ENCODE measurements at places on chromosomes 4 and X. TPM values are rescaled to one million over a fixed set of nuclear protein-coding genes. Genes with fewer than 3 reads are reported as not detected.
A peak's percentile ranks its signal among the peaks of the same experiment; 100 is the strongest.

DNA sequence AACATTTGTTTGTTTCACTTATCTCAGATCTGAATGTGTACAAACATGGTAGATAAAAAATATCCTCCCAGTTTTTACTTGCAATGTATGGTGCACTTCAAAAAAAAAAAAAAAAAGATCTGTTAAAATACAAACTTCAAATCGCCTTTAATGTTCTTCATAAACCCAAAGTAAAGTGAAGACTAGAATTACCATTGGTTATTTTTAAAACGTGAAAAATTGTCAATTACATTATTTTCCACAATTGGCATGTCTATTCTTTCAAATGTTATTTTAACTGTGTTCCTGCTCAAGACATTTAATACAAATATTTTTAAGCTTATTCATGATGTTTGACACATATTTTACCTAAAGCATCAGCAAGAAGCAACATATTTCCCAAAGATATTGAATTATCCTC is 5.0 kb downstream of the NKX6-1 start:
- no peak for DNase-seq

DNA sequence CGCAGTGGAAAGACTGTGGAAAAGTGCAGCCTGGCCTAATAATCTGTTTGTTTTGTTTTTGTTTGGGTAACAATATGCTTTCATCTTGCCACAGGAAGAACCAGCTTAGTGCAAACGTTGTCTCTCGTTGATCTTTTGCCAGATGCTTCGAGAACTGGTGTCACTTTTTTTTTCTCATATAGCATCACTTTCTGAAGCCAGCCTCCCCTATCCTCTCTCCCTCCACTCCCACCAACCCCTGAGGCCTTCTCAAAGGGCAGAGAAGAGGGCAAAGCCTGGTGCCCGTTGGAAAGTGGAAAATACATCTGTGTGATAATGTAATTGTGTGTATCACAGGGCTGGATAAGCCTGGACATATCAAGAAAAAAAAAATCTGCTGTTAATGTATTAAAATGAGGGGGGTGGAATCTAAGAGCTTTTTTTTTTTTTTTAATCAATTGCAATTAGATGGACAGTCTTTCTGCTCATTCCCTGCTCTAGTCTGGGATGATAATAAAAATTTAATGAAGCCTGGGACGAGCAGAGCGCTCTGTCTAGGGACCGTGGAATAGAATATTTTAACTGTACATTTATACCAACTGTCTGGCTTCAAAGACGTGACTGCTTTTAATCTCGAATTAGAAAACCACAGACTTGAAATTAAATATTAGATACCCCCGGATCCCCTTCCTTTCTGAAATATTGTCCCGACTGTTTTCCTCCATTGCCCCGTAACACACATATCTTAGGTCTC is 8.1 kb downstream of the POU4F2 start:
- no peak for DNase-seq

DNA sequence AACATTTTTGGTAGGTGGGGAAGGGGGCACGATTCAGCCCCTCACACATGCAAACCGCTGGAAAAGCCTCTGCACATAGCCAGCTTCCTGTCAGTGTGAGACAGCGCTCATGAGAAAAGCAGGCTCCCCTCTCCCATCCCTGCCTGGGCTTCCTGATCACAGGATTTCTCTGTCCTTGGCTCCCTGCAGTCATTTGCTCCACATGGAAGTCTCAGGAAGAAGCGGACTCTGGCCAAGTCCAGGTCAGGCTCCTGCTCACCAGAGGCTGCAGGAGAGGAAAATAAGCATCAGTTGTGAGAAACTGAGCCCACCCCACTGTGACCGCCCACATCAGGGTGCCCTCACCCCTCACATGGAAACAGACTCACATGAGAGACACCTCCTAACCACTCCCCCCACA is 664.3 kb upstream of the TENM3 start:
- no peak for DNase-seq

GRCh38 chr4:88054901-88055300 is 47.5 kb downstream of the PKD2 start:
- DNase-seq = peak; percentile 65

- DNase-seq = peak; percentile 69
Observed at GRCh38 chrX:45505214-45505613, 304.5 kb upstream of the DIPK2B start.

DNA sequence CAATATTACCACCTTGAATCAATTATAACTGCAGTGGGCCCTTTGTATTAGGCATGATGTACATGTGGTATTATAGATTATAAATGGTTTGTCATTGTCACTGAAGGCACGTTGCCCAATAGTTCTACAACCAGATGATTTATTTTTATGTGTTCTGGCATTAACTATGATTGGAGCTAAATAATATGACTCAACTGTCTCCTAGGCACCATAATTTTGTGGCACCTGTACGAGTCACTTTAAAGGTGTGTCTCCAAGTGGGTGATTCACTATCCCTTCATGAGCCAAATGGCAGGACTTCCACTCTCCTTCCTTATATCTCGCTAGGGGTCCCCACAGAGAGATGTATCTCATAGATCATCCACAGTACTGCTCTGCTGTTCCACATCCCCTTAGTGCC is 6.1 kb upstream of the SMPX start:
- DNase-seq = no peak

DNA sequence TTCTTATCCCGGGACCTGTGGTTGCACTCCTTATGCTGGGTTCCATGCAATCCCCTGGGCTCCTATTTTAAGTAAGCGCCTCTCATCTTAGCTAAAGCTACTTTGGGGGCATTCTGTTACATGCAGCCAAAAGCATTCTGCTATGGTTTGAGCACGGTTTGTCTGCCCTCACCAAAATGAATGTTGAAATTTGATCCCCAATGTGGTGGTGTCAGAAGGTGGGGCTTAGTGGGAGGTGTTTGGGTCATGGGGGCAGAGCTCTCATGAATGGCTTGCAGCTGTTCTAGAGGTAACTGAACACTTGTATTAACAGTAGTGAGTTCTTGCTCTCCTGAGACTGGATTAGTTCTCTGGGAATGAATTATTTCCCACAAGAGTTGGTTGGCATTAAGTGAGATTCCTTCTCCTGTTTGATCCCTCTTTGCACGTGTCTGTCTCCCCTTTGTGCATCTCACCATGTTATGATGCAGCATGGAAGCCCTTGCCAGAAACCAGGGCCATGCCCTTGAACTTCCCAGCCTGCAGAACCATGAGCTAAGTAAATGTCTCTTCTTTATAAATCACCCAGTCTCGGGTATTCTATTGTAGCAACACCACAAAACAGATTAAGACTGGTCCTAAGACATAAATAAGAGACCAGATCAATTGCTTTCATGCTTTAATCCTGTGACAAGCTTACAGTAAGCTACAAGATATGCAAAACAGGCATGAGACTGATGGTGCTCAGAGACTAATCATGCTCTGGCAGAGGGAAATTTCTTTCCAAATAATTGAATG is 141.8 kb downstream of the TSPAN5 start:
- no peak for DNase-seq

GRCh38 chr4:46124773-46125413 is 1.0 kb upstream of the GABRG1 start:
- DNase-seq = no peak

GRCh38 chrX:87968118-87968517 is 450.5 kb downstream of the KLHL4 start:
- DNase-seq = no peak

GRCh38 chr4:114734594-114734993 is 136.0 kb downstream of the UGT8 start:
- peak; percentile 32 for DNase-seq

DNA sequence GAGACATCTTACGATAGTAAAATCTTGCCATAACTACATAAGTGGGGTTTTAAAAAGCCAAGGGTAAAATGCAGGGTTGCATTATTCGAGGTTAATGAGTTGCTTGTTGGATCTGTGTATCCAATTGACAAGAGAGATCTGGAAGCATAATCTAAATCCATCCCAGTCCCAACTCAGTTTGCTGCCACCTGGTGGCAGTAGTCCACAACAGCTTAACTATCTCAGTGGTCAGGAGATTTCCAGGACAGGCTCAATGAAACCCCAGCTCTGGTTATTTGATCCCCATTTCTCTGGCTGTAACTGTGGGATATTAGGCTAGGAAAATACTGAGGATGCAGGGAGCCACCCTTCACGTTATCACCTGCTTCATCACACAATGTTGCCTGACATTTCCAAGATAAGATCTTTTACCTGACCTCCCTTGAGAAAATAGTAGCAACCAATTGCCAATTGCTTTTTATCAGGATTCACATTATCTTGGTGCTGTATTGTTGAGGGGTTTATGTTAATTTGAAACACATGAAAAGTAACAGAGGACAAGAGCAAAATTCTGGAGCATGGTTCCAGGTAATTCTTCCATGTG is 88.2 kb upstream of the TNIP3 start:
- DNase-seq = peak; percentile 65

GRCh38 chr4:176593943-176594342 is 198.8 kb downstream of the VEGFC start:
- no peak for DNase-seq

DNA sequence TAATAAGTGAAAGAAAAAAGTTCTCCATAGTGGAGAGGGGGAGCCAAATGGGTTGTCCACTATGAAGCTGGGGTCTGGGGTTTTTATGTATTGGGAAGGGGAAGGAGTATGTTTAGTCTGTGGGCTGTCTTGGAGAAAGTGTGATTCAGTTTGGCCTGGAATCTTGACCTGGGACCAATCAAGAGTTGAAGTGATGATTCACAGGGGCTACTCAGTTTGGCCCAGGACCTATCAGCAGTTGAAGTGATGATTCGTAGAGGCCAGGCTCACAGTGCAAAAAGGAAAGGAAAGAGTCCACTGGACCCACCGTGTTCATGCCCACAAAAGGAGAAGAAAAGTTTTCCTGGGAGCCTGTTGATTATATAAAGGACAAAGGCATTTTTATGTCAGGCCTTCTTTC is 47.3 kb upstream of the RAB9B start:
- DNase-seq = peak; percentile 67

DNA sequence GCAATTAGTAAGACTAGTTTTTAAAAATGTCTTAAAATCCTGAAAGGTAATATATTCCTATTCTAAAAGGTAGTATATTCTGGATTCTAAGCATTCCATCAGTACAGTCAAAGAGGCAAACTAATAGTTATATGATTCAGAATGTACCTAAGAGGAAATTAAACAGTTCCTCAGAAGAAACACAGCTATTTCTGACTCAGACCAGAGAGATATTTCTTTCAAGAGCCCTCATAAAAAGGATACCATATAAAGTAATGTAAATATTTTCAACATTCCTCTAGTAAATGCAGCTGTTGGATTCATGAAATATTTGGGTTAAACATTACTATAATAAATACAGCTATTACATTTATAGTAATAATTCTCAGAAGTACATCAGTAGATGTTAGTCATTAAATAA is 358.3 kb downstream of the MAGEB5 start:
- DNase-seq = peak; percentile 2

GRCh38 chr4:124304941-124305340 is 407.6 kb downstream of the ANKRD50 start:
- no peak for DNase-seq

GRCh38 chrX:53080628-53081580 is 1.3 kb upstream of the TSPYL2 start:
- DNase-seq = no peak

DNA sequence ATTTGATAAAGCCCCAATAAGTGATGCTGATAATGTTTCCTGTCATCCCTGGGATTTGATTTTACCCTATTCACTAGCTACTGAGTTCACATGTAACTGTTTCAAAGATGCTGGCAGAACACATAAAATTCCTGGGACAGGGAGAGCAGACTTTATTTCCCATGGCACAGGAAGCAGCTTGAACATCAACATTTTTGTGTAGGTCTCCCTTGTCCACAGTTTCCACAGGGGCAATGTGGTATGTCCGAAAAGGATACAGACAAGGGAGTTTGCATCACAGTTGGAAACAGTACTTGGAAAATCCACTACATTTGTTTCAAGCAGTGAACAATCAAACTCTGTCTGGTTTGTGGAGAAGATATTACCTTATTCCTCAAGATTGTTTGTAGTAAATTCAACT is 129.2 kb upstream of the KLHL4 start:
- DNase-seq = no peak

DNA sequence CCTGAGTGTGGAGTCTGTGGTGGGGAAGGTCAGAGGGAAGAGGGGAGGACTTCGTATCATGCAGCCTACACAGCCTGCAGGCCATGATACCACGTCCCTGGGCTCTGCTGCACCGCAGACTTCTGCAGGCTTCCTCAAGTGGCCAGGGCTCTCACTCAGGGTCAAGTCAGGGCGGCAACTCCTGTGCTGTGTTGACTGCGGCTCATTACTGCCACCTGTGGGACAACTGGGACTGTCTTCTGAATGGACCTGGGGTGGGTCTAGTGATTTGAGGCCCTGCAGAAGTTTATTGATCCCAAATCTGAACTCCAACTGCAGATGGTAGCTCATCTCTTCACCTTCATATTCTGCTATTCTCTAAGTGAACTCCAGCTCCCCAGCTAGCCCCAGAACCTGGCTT is 167.1 kb downstream of the NSUN7 start:
- DNase-seq = peak; percentile 47

DNA sequence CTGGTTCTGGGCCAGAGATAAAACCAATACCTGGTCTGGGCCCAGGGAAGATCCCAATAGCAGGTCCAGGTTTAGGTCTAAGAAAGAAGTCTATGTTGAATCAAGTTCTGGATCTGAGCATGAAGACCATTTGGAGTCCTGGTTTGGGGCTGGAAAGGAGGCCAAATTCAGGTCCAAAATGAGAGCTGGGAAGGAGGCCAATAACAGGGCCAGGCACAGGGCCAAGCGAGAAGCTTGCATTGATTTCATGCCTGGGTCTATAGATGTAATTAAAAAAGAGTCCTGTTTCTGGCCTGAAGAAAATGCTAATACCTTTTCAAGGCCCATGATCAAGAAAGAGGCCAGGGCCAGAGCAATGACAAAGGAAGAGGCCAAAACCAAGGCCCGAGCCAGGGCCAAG is 3.4 kb downstream of the GPRASP1 start:
- no peak for DNase-seq

GRCh38 chr4:182560358-182560757 is 317.2 kb downstream of the TENM3 start:
- peak; percentile 32 for DNase-seq

- no peak for DNase-seq
Observed at GRCh38 chr4:41751449-41752061, 3.0 kb upstream of the PHOX2B start.

GRCh38 chr4:189022440-189023035 is 883.3 kb downstream of the TRIML1 start:
- peak; percentile 12 for DNase-seq

DNA sequence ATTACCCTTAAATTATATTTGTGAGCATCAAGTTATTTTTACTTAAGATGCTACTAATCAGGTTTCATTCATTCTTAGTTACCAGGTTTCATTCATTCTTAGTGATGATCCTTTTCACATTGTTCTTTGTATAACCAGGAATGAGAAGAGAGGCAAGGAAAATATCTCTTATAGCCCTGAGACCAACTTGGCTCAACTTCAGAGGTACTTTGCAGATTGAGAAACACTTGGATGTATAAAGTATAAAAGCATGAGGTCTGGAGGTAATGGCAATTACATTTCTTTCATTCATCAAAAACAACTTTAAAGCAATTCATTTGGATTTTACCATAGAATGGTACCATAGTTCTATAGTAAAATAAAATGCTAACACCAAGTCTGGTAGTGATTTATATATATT is 231.0 kb downstream of the PRDM5 start:
- peak; percentile 16 for DNase-seq

ETNPPL gene
- not detected for total RNA-seq

HOPX gene
- total RNA-seq = 1.2 TPM

MAOA gene
- 9.9 TPM for total RNA-seq

CLDN2 gene
- 1.9 TPM for total RNA-seq

ODAM gene
- total RNA-seq = not detected

PABPC1L2A gene
- not detected for total RNA-seq

PCDH19 gene
- 0.17 TPM for total RNA-seq

HSFX4 gene
- not detected for total RNA-seq

GPR34 gene
- not detected for total RNA-seq

IL2 gene
- total RNA-seq = not detected

TSPAN7 gene
- total RNA-seq = not detected

MAGED4B gene
- 55.3 TPM for total RNA-seq
